ENCODE measurements at places on chromosomes 13 and 19.

DNA sequence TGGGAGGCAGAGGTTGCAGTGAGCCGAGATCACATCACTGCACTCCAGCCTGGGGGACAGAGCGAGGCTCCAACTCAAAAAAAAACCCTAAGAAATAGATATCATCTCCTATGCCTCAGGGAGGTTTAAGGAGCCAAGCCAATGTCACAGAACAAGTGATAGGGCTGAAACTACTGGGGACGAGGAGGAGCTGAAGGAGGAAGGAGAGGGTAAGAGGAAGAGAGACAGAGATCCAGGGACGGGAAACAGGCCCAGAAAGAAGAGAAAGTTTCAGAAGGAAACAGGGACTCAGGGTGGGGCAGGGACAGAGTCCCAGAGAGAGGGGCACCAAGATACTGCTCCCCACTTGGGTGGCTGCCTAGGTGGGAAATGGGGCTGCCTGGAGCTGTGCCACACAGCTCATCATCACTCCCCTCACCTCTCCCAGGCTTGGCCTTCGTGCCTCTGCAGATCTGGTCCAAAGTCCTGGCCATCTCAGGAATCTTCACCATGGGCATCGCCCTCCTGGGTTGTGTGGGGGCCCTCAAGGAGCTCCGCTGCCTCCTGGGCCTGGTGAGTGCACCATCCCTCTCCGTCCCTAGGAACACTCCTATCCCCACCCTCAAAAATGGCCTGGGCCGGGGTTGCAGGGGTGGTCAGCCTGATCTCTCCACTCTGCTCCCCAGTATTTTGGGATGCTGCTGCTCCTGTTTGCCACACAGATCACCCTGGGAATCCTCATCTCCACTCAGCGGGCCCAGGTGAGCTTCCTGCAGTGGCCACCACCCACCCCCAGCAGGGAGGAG is 1.5 kb downstream of the CD37 start:
- DNase-seq, result no peak

DNA sequence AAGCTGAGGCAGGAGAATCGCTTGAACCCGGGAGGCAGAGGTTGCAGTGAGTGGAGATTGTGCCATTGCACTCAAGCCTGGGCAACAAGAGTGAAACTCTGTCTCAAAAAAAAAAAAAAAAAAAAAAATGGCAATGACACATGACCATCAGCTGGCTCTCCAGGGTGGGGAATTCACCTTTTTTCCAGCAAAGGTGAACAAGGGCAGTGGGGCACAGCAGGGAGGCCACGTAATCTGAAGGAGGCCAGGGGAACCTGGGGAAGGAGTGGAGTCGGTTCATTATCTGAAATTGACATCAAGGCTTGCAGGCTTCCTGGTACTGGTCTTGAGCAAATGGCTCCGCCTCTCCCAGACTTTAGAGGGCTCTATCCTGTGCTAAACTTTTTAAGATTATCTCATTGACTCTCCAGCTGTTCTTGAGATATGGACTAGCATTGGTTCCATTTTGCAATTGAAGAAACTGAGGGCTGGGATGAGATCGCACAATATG is 28.1 kb downstream of the KEAP1 start:
- DNase-seq, result no peak

GRCh38 chr19:16587833-16588823 is 15.9 kb upstream of the SLC35E1 start:
- DNase-seq, result peak; percentile 70

DNA sequence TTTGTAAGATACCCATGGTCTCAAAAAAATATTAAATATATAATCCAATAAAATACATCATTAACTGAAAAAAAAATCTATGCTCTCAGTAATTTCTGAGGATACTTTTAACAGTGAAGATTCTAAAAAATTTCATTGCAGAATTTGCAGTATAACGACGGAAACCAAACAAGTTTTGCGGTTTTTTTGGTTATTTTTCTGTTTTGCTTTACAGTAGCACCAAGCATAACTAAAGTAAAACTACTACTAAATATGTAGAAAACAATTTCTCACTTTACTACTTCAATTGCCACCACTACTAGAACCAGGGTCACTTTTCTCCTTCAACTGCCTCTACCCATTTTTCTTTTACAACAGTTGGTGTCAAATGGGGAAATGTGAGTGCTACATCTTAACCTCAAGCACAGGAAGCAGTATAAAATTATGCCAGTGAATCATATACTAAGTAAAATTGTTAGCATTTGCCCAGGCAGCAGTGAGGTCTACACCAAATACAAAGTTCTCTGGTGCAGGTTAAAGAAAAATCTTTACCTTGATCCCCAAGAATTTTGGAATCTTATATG is 24.1 kb downstream of the MICU2 start:
- DNase-seq, result peak; percentile 40

- peak; percentile 26 for DNase-seq
Observed at GRCh38 chr13:113562085-113562749, 22.3 kb upstream of the TFDP1 start.

DNA sequence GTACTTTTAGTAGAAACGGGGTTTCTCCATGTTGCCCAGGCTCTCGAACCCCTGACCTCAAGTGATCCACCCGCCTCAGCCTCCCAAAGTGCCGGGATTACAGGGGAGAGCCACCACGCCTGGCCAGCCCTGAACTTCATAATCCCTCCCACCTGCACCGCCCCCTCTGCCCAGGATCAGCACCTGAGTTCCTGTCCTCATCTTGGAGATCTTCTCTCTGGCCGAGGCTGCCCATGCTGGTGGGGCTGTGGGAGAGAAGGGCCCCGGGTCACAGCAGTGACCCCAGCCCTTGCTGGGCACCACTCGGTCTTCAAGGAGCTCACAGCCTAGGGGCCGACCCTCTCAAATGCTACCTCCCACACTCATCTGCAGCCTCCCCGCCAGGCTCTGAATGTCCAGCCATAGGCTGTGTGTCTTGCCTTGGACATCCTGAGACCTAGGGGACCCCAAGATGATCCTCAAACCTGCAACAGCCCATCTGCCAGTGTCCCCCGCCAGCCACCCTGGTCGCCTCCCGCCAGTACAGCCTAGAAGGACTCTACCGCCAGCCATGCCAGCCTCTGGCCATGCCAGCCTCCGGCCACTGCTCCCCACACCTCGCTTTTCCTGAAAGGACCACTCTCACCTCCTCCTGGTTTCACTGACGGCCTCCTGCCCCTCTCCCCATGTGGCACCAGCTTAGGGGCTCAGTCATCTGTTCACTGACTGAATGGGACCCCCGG is 1.5 kb downstream of the ATP8B3 start:
- no peak for DNase-seq

DNA sequence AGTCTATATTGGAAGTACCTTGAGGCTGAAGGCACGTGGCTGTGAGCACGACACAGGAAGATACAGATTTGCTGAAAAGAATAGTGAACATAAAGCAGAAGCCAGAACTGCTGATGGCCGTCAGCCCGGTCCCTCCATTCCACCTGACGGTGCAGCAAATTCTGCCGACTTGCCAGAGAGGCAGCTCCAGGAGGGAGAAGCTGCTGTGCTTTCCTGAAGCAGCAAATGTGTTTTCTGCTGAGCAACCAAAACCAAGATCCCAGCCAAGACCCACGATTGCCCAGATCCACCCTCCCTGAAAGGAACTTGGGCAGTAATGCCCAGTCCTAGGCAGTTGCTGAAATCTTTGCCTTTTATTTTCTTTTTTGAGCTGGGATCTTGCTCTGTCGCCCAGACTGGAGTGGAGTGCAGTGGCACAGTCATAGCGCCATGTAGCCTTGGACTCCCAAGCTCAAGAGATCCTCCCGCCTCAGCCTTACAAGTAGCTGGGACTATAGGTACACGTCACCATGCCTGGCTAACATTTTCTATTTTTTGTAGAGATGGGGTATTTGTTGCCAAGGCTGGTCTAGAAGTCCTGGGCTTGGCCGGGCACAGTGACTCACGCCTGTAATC is 7.0 kb upstream of the RCN3 start:
- DNase-seq, result no peak

GRCh38 chr19:44202470-44202869 is 9.9 kb upstream of the ZNF227 start:
- DNase-seq, result no peak

- DNase-seq, result no peak
Observed at GRCh38 chr19:46482631-46483030, 11.3 kb upstream of the PNMA8A start.

DNA sequence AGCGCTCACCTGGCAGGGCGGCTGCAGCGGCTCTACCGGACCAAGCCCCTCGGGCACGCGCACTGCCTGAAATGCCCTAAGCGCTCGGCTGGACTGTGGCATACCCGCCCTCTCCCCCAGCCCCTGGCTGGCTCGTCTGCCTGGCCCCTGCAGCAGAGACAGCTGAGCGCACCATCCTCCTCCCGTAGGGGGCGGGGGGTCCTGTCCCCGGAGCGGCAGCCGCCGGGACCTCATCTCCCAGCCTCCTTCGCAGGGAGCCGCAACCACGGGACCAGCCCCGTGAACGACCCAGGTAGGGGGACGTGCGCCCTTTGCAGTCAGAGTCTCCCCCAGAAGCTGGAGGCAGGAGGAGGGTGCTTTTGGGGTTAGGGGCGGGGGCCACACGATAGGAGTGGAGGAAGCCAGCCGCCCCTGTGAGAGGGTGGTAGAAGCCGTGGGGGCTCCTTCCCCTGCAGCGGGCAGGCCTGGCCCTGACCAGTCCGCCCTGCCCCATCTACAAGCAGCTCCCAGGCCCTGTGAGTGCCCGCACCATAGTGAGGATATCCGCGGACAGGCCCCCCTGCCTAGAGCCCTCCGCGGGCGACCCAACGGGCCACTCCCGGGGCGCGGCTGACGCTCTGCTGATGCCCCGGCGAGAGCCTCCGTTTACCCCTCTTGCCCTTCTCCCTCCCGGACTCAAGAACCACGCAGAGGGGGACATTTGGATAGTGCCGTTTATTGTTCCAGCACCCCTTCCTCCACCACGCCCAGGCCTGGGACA is 34.2 kb downstream of the ZNF787 start:
- DNase-seq, result no peak

DNA sequence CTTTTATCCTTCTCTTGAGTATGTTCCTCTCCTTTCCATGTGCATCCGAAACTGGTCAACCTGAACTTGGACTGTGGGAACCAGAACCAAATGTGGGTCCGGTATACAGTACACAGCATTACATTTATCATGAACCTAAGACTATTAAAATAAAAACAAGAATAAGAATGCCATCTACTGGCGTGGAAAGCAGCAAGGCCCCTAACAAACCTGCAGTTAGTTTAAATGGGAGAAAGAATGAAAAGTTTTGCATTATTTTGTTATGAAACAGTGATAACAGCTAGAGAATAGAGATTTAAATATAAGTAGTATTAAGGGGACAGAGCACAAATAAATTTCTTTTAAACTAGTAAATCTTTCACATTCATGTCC is 159.5 kb downstream of the RBM26 start:
- DNase-seq, result peak; percentile 2

DNA sequence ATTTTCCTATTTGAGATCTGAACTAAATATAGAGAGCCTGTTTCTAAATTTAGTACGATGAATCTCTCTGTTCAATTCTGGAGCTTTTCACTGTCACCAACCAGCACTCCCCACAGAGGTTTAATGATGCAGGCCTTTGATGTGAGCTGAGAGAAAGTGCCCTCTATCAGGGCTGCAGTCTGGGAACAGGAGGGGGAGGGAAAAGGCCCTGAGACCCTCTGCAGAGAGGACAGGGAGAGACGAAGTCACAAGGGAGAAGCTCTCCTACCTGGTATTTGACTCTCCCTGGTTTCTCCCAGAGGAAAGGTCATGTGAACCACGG is 206.8 kb upstream of the SOX1 start:
- DNase-seq, result no peak

Data from CD4-positive, alpha-beta T cell treated with Interleukin-10 for 1 hour (primary cell).